ENCODE measurements at places on chromosomes 16 and 17. TPM values are rescaled to one million over a fixed set of nuclear protein-coding genes. Genes with fewer than 3 reads are reported as not detected.

Gene LDHD
- polyA plus RNA-seq = 6.5 TPM

DNA sequence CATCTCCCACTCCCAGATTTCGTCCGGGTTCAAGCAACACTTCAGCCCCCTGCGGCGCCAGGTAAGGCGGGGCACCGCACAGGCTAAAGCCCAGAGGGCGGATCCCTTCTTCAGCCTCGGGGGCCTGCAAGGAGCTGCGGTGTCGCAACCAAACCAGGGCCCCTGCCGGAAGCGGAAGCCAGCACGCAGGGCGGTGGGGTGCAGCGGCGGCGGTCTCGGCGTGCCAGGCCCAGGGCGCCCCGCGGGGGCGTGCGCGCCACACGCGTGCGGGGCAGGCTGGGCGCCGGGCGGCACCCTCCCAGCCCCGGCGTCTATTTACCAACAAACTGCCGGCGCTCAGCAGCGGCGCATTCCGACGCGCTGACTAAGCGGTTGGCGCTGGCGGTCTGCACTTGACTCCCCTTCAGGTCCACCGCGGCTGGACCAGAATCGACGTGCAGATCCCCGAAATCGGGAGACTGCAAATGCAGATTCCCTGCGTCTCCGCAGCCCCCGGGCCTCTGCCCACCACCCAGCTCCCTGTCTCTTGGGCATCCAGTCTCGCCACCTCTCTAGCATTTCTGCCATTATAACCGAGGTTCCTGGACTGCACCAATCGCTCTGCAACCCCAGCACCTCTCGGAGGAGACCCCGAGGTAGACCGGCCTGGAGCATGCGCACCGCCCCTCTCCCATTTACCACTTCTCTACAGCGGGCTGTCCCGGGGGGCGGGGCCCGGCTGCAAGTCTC lies 421 bp upstream of the DLX4 start:
- DNase-seq = no peak

- no peak for DNase-seq
Measured at GRCh38 chr16:75787440-75787839, 61.1 kb upstream of the CPHXL start.

DNA sequence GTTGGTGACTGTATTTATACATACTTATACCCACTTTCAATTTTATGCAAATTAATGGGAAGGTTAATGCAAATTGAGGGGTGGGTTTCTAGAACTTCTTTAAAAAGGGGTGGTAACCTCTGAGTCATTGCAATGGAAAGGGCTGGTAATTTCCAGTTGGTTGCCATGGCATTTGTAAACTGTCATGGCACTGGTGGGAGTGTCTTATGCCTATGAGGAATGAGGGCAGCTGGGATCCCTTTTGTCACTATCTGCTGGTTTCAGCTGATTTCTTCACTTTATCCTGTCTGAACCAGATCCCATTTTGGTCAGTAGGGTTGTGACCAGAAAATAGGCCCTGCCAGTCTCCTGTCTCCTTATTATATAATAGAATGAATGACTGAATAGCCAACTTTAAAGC lies 1006.7 kb upstream of the GOT2 start:
- no peak for DNase-seq

GRCh38 chr16:85730186-85730465 lies 20.8 kb downstream of the C16orf74 start:
- DNase-seq = no peak

DNA sequence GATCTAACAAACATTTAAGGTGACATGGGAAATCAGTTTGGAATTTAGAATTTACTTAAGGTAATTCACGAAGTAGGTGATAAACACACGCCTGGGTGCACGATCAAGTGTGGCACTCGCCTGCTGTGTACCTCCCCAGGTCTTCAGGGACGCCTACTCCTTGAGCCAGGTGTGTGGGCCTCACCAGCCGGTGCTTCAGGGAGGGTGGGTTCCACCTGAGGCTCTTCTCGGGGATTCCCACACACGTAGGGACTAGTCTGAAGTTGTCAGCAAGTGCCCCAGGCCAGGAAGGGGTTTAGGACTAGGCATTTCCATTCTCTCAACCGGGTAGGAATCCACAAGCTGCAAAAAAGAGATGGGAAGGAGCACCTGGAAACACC lies 9.8 kb upstream of the NAT9 start:
- no peak for DNase-seq
